NCI-H774 (cell line): ENCODE measurements at places on chromosomes 5 and 9.

- no peak for DNase-seq
Measured at GRCh38 chr9:116644091-116644688, 42.9 kb upstream of the TRIM32 start.

GRCh38 chr5:151181818-151182523, 24.4 kb upstream of the ANXA6 start:
- no peak for DNase-seq

- no peak for DNase-seq
Measured at GRCh38 chr9:130045725-130046450, 2.9 kb upstream of the FNBP1 start.

DNA sequence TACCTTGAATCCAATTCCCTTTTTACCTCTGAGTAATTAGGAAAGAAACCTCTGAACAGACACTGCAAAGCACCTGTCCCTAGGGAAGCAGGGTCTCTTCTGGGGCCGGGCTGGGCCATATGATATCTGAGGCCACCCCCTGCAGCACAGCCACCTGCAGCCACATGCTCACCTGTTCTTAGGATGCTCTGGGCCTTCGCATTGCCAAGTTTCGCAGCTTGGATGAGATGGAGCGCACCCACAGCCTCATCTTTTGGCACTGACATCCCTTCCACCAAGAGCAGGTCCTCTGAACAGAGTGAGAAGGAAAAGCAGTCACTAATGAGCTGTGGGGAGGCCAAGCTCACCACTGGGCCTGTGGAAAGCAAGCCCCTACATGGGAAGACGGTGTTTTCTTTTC, 27.3 kb downstream of the CLTA start:
- DNase-seq: no peak

GRCh38 chr5:40660751-40661150, 19.0 kb upstream of the PTGER4 start:
- no peak for DNase-seq

- DNase-seq: no peak
Measured at GRCh38 chr5:172886974-172887501, 53.0 kb downstream of the ERGIC1 start.

DNA sequence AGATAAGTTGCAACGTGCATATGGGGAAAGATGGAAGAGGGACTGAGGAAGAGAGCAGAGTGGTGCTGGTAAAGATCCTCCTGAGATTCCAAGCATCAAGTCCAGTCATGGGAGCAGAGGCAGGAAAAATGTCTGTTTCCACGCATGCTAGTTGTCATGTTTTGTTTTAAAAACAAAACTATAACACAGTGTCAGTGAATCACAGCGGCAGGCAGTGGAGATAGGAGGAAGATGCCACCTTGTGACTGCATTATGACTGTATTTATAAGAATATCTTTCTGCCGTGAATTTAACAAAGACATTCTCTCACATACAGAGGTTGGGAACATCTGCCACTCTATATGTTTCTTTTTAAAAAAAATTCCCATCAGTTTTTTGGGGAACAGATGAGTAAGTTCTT, 3.7 kb upstream of the SVEP1 start:
- no peak for DNase-seq

- DNase-seq: no peak
Measured at GRCh38 chr9:122218935-122219855, 9.6 kb downstream of the LHX6 start.

- no peak for DNase-seq
Measured at GRCh38 chr5:140205216-140205615, 30.2 kb downstream of the CYSTM1 start.

DNA sequence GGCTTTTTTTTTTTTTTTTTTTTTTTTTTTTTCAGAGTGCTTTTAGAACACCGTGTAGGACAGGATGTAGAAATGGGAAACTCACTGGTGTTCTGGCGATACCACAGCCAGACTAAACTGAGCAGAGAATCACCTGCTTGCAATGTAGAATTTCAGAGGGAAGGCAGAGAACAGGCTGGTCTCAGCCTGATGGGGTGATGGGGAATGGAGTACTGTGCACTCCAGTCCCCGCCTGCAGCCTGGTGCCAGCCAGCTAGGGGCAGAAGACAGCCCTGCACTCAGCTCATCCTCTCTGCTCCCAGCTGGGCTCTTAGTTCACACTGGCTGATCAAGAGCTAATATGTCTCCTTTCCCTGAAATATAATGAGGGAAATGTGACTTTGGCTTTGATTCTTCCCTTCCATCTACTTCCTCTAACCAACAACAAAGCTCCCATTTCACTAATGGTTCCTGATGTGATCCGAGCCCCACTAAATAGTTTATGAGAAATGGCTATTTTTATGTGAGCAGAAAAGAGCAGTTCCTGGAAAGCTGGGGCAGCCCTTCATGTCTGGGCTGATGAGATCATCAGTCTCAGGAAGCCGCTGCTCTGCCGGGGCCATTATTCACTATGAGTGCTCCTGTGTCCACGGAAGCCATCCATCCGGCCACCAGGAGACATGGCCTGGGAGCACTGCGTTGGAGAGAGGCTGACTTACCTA, 209.7 kb downstream of the GADD45G start:
- peak; percentile 36 for DNase-seq

DNA sequence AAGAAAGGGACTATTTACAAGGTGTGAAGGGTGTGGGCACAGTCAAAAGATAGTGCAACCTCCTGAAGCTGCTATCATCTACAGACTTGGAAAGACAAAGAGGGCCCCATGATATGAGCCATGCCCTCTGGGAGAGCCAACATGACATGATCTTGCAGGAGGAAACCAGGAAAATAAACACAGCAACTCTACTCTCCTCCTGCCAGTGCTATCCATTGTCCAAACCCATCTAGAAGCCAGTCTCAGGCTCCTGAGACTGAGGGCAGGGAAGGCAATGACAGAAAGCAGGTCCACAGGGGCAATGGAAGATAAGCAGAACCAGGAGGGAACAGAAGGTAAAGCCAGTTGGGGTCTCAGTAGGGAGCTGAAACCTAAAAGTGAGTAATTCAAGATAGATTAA, 37.1 kb downstream of the PLPP1 start:
- DNase-seq: no peak

- no peak for DNase-seq
Measured at GRCh38 chr9:8429768-8430167, 630.2 kb upstream of the DMAC1 start.

DNA sequence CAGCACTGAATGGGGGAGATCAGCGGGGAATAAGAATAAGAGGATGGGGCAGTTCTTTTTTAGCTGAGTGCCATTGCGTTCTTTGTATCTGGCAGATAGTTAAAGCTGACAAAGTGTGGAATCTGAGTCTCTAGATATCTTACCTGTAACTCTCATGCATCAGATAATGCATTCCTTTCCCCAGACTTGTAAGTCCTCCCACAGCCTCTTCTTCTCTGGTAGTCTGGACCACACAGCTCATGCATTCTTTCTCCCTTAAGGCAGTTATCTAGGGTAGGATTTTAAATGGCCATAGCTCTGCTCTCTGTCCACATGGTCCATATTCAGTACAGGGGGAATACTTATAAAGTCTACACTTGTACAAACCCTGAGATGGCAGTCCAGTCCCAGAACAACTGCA, 54.0 kb upstream of the FGF10 start:
- no peak for DNase-seq

GRCh38 chr5:158824241-158824882, 275.4 kb downstream of the EBF1 start:
- no peak for DNase-seq

GRCh38 chr5:123047706-123048105, 11.2 kb upstream of the PPIC start:
- DNase-seq: no peak

GRCh38 chr5:109479260-109479860, 69.6 kb upstream of the PJA2 start:
- no peak for DNase-seq

DNA sequence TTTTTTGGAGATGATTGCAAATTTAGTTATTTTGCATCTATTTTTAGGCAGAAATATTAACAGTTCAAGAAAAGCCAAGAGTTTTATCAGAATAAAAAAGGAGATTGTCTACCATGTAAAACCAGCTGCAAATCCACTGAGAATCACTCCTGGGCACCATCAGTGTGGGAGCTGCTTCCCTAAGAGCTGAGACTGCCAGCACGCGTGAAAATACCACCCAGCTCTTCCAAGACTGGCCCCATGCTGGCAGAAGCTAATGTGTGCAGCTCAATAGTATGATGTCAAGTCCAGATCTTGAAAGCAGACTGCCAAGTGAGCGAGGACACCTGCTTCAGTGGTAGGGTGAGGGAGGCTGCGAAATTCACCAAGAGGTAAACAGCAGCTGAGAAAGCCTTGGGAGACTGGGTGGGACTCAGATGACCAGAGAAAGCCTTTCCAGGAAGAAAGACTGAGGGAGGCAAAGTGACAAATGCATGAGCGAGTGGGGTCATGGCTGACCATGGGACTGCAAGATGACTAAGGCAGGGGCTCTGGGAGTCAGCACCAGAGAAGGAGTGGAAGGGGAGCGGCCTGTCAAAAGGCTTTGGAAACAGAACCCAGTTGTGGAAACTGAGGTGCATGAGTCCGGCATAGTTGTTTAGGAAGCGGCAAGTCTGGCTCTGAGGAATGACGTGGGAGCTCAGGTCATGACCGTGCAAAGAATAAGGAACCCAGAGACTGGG, 200.9 kb downstream of the GADD45G start:
- no peak for DNase-seq

DNA sequence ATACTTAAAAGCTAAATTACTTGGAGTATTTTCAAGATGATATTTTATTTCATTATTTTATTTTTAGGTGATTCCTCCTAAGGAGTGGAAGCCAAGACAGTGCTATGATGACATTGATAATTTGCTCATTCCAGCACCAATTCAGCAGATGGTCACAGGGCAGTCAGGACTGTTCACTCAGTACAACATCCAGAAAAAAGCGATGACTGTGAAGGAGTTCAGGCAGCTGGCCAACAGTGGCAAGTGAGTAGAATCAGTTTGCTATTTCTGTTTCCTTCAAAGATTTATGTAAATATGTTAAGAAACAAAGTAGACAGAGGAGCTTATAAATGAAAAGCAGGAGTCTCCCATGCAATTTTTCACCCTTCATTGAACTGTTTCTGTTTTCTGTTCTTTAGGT, 47.8 kb downstream of the KDM4C start:
- DNase-seq: no peak

DNA sequence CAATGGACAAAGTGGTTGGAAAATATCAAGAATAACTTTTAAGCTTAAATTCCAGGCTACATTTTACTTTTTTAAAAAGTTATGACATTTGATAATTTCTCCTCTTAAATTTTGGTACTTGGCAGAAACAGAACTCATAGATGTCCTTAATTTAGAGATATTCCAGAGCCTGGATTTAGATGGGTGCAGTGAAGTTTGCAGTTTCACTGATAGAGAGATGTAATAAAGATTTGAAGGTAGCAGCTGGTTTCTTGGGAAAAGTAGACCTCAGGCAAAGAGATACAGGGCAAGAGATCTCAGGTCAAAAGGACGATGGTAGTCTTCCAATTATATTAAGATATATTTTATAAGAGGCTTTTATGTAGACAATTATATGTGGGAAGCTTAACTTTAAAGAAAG, 134.6 kb downstream of the ISL1 start:
- DNase-seq: no peak

DNA sequence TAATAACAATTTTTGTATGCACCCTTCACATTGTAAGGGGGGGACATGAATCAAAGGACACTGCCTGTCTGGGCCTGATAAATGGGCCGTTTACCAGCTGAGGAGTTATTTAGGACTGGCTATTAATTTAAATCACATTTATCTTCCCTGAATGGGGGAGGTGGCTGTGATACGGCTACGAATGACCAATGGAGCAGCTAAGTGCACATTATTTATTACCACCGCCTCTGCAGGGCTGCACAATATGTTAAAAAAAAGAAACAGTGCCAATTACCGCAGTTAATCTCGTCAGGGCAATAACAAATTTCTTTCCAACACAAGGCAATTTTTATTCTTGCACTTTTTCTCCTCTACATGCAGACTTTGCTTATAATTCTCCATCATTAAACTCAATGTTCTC, 318.4 kb downstream of the IRX2 start:
- DNase-seq: no peak

DNA sequence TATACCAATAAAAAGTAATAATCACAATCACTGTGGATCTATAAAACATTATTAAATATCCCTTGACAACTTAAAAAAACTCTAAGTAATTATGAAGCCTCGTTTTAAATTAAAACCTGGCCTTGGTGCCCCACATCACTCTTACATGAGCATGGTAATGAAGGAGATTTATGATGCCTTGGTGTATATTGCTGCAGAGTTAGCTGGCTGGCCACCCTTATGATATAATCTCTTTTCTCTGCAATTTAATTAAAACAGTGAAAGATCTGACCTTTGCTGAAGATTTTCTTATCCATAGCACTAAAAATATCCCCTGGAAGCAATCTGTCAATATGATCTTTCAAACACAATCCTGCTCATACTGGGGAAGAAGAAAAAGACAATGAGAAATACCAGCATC, 48.8 kb upstream of the PCSK1 start:
- DNase-seq: no peak

- DNase-seq: no peak
Measured at GRCh38 chr5:109388407-109388806, 21.4 kb downstream of the PJA2 start.
